ENCODE measurements at places on chromosomes 4 and X.

GRCh38 chr4:74283614-74284013 is 24.7 kb upstream of the EPGN start:
- no peak for DNase-seq

DNA sequence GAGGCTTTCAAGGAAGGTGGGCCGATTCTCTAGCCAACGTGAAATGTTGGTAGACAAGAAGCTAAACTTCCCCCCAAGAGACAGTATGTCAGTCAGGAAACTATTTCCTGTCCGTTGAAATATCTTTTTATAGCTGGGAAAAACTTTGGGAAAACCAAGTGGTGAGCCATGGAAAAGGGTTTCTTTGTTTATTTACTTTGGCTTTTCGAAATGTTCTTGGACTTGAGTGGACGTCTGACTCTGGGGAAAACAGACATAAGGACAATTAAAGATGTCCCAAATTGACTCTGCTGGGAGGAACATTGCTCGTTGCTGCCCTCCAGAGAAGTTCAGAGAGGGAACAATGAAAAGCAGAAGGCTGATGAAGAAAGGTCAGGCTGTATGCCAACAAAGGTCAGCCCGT is 295.4 kb downstream of the RAPGEF2 start:
- no peak for DNase-seq

DNA sequence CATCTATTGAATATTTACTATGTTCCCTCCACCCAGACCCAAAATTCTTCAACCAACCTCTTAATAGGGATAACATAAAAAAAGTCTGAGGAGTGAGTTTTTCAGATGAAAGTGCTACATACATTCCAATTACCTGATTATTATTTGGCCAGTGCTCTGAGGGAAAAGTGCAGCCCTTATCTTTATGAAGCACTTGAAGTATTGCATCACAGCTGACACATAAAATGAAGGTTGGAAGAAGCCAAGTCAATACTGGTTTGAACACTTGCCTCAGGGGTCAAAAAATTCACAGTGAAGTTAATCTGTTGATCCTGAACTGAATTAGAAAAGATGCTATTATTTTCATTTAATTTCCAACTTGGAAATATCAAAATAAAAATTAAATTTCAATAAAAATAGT is 498.9 kb downstream of the INPP4B start:
- DNase-seq: no peak

GRCh38 chr4:139988863-139989765 is 164.9 kb downstream of the MAML3 start:
- DNase-seq: no peak

DNA sequence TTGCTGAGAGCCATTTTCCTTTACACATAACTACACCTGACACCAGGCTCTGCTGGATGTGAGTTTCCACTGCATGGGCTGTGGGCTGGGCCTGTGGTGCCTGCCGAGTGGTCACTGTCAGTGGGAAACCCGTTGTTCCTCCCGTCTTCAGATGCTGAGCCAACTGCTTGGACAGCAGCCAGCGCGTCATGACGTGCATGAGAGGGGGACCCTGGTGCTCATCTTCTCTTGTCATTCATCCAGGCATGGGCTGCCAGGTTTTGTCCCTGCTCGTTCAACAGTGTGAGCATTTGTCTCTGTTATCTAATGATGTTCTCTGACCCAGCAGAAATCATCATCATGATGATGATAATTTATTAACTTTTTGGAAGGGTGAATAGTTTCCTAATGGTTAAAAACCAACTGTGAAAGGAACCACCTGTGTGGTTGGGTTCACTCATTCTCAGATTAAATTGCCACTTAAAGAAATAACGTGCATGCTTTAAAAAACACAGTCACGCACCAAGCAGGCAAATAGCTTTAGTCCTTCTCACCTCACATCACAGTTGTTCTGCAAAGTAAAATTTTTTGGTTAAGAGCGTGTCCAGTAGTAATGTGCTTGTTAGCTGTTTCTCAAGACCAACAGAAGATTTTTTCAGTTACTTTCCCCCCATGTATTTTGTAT is 19.9 kb upstream of the CLDN34 start:
- peak; percentile 67 for DNase-seq

GRCh38 chr4:38185406-38186144 is 225.4 kb downstream of the PTTG2 start:
- no peak for DNase-seq

- no peak for DNase-seq
These were observed 22.4 kb upstream of the SULT1B1 start for GRCh38 chr4:69782651-69783310.

- DNase-seq: no peak
These were observed 293.9 kb downstream of the RAB28 start for GRCh38 chr4:13190093-13190721.

- DNase-seq: peak; percentile 83
These were observed 131.1 kb upstream of the SCML1 start for GRCh38 chrX:17606231-17606630.

DNA sequence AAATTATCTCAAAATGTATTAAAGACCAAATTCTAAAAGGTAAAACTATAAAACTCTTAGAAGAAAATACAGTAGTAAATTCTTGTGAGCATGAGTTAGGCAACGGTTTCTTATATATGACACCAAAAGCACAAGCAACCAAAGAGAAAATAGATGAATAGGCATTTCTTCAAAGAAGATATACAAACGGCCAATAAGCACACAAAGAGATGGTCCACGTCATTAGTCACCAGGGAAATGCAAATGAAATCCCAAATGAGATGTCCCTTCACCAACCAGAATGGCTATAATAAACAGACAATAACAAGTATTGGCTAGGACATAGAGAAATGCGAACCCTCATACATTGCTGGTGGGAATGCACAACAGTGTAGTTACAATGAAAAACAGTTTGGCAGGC is 44.6 kb downstream of the RAB33A start:
- no peak for DNase-seq

DNA sequence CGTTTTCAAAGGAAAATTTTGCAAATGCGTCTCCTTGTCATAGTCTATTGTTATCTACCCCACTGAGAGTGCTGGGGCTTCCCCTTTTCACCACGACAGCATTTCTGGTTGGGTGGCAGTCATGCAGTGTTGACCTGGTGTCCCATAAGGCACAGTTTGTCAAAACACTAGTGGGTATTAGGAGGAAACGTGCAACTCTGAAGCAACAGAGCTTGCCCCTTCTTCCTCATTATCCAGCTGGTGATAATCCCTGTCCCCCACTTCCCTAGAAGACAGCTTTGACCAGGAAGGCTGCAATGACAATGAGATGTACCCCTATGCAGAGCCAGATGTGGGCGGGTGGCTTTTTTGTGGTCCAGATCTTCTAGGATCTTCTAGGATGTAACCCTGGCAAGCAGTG is 1.8 kb downstream of the TBC1D1 start:
- no peak for DNase-seq

DNA sequence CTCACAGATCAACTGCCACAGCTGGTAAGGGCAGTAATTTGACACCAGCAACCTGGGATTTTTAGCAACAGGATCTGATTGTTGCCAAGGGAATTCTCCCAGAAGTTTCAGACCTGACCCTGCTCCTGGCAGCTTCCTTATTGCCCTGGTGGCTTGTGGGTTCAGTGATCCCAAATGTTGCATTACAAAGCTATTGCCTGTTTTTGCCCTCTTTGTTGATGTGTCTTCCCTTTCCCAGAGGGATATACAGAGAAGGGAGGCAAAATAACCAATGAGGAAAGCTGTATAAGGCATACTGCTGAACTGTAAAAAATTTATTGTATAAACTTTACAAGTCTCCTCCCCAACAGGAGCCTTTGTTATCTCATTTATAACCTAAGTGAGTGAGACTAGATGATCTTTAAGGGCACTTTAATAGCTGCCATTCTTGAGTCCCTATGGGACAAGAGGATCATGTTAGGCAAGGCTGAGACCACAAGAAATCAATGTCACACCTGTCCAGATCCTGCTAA is 22.2 kb downstream of the VSIG4 start:
- DNase-seq: no peak

DNA sequence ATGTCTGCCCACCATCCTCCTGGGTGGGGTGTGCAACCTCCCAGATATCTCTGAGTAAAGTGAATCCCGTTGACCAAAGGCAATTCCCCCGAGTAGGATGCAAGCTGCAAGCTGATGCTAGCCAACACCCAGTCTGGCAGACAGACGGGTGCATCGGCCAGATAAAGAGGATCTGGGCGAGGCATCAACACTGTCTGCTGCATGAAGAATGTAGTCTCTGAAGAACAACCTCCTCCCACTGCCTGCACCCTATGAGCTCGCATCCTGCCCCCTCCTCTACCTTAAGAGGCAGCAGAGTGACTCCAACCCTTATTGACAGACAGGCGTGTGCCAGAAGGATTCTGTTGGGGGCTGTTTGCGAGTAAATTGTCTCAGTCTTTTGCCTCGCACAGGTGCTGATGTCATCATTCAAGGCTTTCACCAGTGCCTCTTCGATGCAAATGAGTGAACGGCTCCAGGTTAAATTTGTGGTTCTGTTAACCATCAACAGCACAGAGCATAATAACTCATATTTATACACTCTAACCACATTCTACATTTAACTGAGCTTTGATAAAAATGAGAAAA is 546.9 kb downstream of the BCOR start:
- DNase-seq: no peak

GRCh38 chr4:124321364-124321763 is 391.2 kb downstream of the ANKRD50 start:
- peak; percentile 14 for DNase-seq

DNA sequence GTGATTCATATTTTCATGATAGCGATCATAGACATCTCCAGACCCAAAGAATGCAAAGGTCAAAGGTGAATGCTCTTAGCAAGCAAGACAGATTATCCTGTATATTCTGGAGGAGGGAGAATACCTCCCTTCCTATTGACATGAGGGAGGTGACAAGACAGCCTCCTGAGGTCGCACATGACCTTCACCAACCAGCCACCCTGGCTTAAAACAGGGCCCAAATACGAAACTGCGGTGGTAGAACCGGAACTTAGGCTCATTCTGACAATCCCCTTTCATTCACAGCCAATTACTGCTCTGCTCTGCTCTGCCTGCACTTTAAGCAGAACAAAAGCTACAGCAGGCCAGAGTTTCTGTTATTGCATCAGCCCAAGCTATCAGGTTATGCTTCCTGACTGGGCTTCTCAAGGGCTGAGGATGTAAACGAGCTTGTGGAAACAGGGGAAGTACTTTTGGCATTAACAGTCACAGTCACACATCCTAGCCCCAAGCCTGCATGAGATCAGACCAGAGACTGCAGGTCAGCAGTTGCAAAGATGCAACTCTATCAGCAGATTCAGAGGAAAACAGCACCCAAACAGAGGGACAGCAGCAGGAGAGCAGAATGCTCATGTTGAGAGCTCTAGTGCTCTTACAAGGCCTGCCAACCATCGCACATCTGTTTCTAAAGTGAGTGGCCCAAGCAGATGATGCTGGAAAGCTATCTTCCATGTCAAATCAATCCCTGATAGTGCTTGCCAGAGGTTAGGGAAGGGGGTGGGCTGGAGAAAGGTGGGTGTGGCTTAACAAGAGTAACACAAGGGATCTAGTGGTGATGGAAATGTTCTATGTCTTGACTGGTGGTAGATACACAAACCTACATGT is 51.3 kb upstream of the MAP3K15 start:
- DNase-seq: no peak

DNA sequence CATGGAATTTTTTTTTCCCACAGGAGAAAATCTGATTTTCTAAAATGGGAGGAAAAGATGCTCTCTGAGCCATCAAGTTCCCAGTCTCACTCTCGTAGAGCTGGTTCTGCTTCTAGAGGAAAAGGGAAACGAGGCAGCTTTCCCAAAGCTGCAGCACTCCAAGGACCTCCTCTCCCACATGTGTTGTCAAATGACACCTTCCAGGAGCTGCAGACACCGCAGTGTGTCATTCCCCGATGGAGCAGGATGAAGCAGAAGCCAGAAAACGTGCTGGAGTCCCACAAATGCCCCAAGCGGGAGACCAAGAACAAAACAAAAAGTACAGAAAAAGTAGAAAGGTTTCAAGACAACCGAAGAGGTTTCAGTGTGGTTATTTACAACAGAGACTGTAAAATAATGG is 348.1 kb downstream of the ARHGAP10 start:
- DNase-seq: no peak

GRCh38 chr4:99861120-99861905 is 32.9 kb downstream of the LAMTOR3 start:
- no peak for DNase-seq

DNA sequence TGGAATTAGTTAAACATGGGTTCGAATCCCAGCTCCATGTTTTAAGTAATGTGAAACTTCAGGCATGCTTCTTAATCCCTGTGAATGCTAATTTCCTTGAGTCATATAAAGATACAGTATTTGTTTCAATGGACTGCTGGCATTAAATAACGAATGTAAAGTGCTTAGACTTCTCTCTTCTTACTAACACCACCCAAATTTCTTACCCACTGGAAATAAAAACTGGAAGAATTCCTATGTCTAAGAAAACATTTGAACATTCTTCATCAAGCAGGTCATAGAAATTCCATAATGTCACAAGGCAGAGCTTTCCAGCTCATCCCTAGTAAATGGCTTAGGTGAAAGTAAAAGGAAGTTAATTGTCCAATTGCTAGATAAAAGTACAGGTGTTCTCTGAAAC is 172.5 kb downstream of the ANK2 start:
- DNase-seq: no peak

GRCh38 chr4:103361926-103362325 is 163.8 kb upstream of the CENPE start:
- no peak for DNase-seq

DNA sequence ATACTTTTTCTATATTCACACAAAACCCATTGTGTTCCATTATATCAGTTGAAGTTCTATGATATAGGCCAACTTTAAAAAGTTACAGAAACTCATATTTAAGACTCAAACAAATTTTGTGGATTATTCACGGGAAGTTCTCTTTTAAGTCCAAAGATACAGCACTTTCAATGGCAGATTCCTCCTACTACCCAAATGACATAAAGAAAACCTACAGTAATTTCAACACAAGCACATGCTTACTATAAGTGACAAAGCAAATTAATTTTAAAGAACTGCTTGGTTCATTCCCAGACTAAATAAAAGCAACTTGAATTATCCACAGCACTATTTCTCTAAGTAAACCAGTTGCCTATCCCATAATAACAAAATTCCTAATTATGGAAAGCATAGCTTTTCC is 4.1 kb downstream of the PPA2 start:
- no peak for DNase-seq

DNA sequence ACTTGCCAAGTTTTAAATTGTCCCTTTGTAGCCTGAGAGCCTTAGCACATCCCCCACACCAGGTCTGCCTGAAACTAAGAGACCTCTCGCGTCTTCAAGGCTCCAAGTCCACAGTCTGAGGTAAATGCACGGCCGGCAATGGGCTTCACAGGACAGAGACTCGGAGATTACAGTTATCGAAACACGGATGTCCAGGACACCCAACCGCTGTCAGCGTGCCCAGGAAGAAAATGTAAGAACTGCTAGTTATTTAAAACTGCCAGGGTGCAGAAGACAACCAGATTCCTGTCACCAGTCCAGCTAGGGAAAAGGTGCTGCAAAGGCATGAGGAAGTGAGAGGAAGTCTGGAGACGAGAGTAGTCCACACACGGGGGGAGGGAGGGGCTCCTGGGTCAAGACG is 28.9 kb downstream of the ZNF827 start:
- no peak for DNase-seq

- DNase-seq: no peak
These were observed 49.6 kb downstream of the SLC2A9 start for GRCh38 chr4:9971711-9972110.

- no peak for DNase-seq
These were observed 578.8 kb downstream of the FSTL5 start for GRCh38 chr4:161585011-161585410.

- DNase-seq: no peak
These were observed 14.7 kb upstream of the SEC24D start for GRCh38 chr4:118850488-118851173.

Data from brain (organoid and tissue), 16 donors.